Globus pallidus (tissue), 1 donor: ENCODE measurements at places on chromosomes 1 and 21.

DNA sequence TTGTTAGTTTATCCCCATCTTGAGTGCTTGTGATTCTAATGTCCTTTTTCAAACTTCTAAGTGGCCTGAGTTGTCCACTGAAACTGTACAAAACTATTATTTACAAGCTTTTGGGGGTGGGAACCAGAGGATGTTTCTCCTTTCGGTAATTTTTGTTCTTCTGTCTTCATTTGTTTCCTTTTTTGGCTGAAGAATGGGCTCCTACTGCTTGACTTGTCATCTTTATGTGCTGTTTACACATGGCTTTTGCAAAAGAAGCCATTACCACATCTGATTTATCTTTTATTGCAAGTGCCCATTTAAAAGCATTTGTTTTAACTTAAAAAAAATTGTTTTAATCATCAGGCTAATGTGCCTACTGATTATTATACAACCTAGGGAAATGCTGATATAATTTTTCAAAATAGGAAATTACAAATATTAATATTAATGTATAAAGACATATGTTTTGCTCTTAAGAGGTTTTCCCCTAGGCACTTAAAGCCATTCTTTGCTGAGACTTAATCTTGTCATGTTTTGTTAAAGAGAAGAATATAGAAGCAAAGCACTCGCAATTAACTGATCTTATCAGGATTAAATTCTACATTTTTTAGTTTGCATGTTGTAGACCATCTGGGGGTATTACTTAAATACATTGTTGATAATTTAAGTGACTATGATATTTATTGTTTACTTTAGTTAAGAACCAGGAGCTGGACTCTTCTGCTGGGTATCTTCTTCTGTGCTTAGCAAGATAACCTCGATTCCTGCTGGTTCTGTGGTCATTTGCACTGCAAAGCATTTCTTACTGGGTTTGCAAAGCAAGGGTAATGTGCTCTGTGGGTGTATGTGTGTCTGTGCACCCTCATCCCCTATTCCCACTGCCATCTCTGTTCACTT, 40.1 kb downstream of the TMEM200B start:
- DNase-seq, result no peak

- DNase-seq, result no peak
Observed at GRCh38 chr1:226532553-226532952, 16.0 kb upstream of the STUM start.

DNA sequence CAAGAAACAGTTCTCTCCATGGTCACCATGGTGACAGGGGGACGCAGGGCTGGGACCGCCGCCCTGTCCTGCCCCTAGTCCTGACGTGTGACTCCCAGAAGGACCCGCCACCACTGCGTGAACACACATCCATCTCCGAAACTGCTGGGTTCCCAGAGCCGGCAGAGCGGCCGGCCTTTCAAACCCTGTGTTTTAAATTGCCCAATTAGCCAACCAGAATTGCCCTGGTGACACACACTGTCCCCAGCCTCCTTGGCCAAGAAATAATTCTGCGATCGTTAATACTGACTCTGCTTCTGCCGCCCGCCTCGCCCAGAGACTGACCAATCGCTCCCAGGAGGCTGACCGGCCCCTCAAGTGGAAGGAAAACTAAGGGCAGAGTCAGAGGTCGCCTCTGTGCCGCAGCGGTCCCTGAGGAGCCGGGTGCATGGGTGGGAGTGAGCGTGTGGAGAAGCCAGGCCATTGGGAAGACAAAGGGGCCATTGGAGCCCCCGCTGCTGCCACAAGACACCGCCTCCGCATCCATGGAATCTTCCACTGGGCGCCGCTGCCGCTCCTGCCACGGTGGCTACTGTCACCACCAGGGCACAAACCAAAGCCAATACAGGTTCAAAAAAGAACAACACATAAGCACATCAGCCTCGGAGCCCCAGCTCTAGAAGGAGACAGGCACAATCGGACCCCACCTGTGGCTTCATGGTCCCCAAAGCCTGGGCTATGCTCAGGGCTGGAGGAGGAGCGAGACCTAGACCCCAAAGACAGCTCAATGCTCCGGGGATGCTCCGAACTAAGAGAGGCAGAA, 273.2 kb downstream of the NPHP4 start:
- DNase-seq, result no peak

DNA sequence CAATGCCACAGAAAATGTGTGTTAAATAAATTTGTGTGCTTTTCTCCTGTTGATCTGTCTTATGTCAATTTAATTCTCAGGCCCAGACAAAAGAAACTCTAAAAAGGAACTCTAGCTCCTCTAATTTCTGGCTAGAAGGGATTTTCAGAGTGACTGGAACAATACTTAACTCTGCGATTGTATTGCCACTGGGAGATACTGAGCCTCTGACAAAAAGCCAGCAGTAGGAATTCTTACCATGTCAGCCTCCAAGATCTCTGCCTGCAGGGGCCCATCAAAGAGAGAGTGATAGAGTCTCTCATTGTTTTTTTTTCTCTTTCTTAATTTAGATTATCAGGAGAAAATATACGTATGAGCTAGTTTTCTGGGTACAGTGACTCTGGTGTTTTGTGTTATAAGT, 1165.7 kb downstream of the BRINP3 start:
- no peak for DNase-seq

- no peak for DNase-seq
Observed at GRCh38 chr1:211485480-211485857, 6.5 kb downstream of the RD3 start.

GRCh38 chr1:159430985-159431384, 1.0 kb upstream of the OR10J4 start:
- DNase-seq, result peak; percentile 39

DNA sequence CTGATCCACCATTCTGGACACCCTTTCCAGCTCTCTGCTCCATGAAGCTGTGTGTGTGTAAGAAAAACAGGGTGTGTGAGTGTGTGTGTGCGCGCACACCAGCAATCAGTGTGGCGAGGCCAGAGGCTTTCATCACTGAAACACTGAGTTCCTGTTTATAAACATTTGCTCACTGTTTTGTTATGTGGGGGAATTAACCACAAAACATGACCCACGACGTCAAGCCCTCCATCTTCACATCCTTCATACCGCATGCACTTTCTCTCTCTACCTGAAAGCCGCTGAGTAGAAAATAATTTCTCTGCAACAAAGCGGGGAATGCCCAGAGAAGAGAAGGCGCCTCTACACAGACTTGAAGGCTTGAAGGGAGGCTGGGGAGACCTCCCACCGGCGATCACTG, 148.9 kb upstream of the IRF2BP2 start:
- no peak for DNase-seq

DNA sequence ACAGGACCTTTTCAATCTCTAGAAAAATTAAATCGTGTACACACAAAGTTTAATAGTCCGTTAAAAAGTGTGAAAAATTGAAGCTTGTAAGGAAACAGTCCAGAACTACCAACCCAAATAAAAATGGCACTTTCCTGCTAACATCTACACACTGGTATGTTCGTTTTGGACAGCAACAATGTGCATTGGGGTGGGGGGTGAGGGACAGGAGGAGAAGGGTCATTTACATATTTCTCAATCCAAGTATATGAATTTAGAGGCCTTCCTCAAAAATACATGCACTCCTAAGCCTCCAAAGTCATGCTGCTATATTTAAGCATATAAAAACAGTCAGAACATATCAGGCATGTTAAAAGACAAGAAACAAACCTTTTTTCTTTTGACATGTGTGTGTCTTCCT, 2.5 kb downstream of the PPP1R15B start:
- DNase-seq, result no peak

- peak; percentile 88 for DNase-seq
Observed at GRCh38 chr1:149962039-149962647, 25.5 kb upstream of the MTMR11 start.

- DNase-seq, result no peak
Observed at GRCh38 chr1:17118268-17118667, 983 bp downstream of the PADI2 start.

DNA sequence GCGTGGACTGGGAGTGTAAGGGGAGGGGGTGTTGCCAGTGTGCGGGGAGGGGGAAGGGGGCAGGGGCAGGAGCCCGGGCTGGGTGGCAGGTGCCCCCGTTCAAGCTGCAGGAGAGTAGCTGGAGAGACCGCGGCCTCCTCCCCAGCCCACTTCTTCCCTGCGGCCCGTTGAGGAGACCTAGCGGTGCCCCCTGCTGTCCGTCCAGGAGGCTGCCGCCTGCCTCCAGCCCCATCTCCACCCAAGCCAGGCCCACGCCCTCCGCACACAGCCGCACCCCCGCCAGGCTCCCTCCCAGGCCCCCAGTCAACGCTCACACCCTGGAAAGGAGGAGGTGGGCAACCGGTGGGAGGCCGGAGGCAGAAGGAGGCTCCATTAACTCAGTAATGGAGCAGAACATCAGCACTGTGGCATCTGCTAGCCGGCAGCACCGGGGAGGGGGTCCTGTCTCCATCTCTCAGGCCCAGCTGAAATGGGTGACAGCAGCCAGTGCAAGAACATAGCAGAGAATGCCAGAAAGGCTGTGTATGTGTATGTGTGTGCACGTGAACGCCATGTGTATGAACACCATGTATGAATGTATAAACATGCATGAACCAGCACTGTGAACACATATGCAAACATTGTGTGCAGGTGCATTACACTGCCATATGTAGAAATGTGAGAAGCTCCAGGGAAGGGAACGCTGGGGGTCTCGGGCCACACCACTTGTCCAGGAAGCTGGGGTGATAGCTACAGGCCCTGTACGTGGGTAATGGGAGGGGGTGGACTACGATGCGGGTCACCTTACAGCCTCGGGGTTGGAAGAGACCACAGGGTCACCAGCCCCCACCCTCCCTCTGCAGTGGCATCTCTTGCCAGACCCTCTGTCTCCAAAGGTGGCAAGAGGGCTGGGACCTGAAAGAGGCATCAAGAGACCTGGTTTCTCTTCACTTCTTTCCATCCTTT, 84.6 kb downstream of the SYT2 start:
- DNase-seq, result peak; percentile 45

DNA sequence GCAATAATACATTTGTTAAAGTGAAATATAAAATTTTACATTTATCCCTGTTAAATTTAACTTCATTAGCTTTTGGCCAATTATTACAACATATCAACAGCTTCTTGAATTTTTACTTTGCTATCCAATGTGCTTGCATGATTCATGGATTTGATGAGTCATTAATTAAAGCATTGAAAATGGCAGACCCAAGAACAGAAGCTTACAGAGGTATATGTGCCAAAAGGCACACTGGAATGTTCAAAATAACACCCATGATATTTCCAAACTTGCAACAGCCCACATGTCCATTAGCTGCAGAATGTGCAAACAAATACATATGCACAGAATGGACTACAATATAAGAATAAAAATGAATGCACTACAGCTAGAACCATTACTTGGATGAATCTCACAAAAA, 76.4 kb upstream of the MAN1A2 start:
- DNase-seq, result no peak

DNA sequence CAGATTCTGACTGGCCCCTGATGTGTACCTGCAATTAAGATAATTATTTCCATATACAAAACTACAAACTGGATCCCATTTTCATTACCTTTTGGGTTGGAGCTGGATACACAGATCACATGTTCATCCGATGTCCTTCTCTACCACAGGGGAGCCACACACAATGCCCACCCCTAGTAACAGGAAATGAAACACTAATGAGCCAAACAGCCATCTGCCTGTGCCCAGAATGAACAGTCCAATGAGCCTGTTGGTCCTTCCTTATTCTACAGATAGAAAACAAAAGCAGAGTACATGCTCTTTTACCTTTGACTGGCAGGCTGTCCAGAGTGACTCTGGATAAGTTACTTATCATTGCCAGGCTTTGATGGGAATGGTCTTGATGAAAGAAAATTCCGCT, 68.6 kb downstream of the SIPA1L2 start:
- no peak for DNase-seq

DNA sequence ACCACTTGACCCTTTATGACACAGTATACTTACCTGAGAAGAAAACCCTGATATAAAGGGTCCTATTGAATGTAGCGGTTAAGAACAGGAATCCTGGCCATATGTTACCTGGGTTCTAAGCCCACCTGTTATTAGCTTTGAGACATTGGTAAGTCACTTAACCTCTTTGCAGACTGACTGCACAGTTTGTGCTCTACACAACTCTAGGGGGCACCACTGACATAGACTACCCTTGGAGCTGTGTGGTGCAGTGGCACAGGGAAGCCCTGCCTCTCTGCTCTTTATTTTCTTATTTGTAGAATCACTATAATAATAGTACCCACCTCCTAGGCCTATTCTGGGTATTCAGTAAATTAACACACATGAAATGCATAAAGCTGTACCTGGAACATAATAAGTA, 165.6 kb downstream of the C1orf94 start:
- DNase-seq, result no peak
